ENCODE measurements at places on chromosomes 2 and 18. TPM values are rescaled to one million over a fixed set of nuclear protein-coding genes. Genes with fewer than 3 reads are reported as not detected.

Gene NGEF
- polyA plus RNA-seq, result 6.4 TPM

DNA sequence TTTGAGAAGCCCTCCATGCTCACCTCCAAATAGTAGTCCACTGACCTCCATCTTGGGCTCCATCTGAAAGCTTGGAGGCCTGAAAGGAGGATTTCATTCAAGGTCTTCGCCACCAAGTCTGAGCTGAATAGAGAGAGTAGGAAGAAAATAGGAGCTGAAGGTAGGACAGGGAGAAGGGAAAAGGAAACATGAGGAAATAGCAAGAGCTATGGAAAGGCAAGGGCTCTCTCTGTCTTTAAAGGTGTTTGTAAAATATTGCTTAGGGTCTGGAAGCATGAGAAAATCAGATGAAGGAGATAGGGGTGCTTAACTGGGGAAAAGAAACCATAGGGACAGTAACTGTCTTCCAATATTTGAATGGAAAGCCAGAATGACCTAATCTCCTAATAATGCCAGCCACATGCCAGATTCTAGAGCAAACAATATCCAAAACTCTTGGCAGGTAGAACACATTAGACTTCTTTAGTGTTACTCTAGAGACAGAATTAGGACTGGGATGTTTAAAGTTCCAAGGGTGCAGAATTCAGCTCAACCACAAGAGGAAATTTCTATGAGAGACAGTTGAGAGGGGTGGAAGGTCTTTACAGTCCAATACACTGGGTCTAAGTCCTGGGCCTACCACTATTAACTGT, 67.4 kb downstream of the NAB1 start:
- H3K36me3 ChIP-seq, result no peaks in the 10 kb centered on the region
- H3K4me1 ChIP-seq, result no peaks in the 10 kb centered on the region
- H3K27ac ChIP-seq, result no peak overlapping the region
- H3K4me3 ChIP-seq, result no peak overlapping the region

- no peak overlapping the region for H3K27ac ChIP-seq
- H3K4me3 ChIP-seq, result no peak overlapping the region
- no peaks in the 10 kb centered on the region for H3K27me3 ChIP-seq
- no peaks in the 10 kb centered on the region for H3K36me3 ChIP-seq
- no peaks in the 10 kb centered on the region for H3K4me1 ChIP-seq
Measured at GRCh38 chr2:168703926-168704325, 98.5 kb upstream of the NOSTRIN start.

- H3K4me1 ChIP-seq, result no peaks in the 10 kb centered on the region
- H3K36me3 ChIP-seq, result no peaks in the 10 kb centered on the region
- no peak overlapping the region for H3K4me3 ChIP-seq
- H3K27ac ChIP-seq, result no peak overlapping the region
Measured at GRCh38 chr2:142714600-142714999, 162.9 kb upstream of the KYNU start.

DNA sequence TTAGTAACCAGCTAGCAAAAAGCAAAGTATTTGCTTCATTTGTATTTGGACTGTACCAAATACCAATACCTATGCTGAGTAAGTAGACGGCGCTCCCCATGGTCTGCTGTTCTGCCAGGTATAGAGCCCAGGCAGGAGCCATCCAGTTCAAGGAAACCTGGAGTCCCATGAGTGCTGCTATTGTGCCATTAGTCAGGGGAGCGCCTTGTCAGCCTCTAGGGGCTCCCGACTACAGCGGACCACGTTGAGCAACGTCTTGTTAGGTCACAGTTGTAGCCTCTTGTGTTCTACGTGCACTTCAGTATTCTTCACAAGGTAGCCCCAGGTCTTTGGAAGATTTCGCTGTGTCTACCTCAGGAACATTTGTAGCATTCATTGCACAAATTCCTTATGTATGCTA, 21.6 kb upstream of the SLC9A2 start:
- no peak overlapping the region for H3K27ac ChIP-seq
- no peaks in the 10 kb centered on the region for H3K27me3 ChIP-seq
- no peaks in the 10 kb centered on the region for H3K4me1 ChIP-seq
- H3K4me3 ChIP-seq, result no peak overlapping the region
- no peaks in the 10 kb centered on the region for H3K36me3 ChIP-seq

Gene RGPD4
- not detected for polyA plus RNA-seq

Gene IL1A
- polyA plus RNA-seq, result not detected

Gene ZNF396
- 1.2 TPM for polyA plus RNA-seq

- no peaks in the 10 kb centered on the region for H3K4me1 ChIP-seq
- H3K27me3 ChIP-seq, result no peaks in the 10 kb centered on the region
- no peak overlapping the region for H3K4me3 ChIP-seq
- no peak overlapping the region for H3K27ac ChIP-seq
- DNase-seq, result no peak
Measured at GRCh38 chr2:233546101-233546500, 20.5 kb downstream of the USP40 start.

GRCh38 chr18:54222922-54223567, 1.4 kb downstream of the MBD2 start:
- H3K4me3 ChIP-seq, result peak overlapping the region; percentile 47
- H3K27ac ChIP-seq, result peak overlapping the region; percentile 89
- H3K36me3 ChIP-seq, result no peaks in the 10 kb centered on the region
- peaks cover 14% of the 10 kb centered on the region for H3K4me1 ChIP-seq
- no peak for DNase-seq
